ENCODE measurements at places on chromosomes 6 and 20.

- no peak for DNase-seq
Measured at GRCh38 chr6:1070085-1070521, 241.8 kb upstream of the FOXQ1 start.

DNA sequence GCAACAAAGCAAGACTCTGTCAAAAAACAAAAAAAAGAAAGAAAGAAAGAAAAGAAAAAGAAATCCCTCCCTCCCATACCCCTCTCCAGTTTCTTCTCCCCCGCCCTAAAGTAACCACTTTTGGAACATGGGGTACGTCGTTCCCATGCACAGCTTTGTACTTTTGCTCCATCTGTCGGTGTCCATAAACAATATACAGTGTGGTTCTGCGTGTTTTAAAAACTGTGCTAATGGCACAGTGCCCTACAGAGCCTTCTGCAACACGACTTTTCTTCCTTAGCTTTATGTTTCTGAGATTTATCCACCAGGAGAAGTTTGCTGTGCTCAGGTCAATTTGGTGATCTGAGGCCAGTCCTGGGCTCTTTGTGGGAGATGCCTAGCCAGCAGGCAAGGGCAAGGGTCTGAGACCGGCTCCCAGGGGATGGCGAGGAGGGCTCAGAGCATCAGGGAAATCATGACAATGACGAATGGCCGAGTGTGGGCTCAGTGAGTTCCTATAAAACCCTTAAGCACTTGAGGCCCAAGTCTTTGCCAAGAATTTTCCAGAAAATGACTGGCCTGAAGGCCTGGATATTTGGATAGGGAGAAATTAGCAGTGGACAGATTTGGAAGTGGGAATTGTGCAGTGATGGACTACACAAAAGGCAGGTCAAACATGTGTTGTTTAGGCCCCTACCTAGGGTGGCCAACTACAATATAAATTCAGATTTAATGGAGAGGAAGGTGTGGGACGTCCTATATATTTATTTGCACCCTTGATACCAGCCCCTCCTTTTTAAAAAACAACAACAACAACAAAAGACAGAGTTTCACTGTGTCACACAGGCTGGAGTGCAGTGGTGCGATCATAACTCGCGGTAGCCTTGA, 1.9 kb upstream of the BCAS4 start:
- no peak for DNase-seq

- no peak for DNase-seq
Measured at GRCh38 chr20:47295921-47296426, 60.5 kb downstream of the ZMYND8 start.

DNA sequence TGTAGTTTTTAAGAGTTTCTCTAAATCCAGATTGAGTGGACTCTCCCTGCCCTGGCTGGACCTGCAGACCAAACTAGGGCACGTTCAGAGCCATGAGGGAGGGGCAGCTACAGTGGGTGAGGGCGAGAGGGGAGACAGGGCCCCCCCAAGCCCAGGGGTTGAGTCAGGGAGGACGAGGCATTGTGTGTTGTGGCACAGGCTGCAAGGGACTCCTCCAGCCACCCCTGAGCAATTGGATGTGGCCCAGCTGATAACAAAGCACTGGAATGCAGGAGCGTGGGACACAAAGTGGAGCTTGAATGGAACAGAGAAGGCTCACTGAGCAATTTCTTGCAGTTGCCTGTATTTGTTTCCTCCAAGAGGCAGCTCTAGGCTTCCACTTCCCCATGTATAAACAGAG, 43.5 kb upstream of the MYL9 start:
- no peak for DNase-seq

GRCh38 chr6:116118608-116119007, 7.3 kb downstream of the COL10A1 start:
- DNase-seq, result no peak

All from stimulated activated CD8-positive, alpha-beta memory T cell treated with anti-CD3 and anti-CD28 coated beads, Interleukin-15, amount 100 ng/mL, for 24 hours (primary cell).